Activated CD8-positive, alpha-beta memory T cell treated with anti-CD3 and anti-CD28 coated beads for 1 hour (primary cell): ENCODE measurements at places on chromosomes 6 and 20.

- no peak for DNase-seq
Measured at GRCh38 chr6:9332241-9332780, 897.0 kb upstream of the SLC35B3 start.

GRCh38 chr6:148855744-148856143 lies 108.9 kb downstream of the UST start:
- no peak for DNase-seq

DNA sequence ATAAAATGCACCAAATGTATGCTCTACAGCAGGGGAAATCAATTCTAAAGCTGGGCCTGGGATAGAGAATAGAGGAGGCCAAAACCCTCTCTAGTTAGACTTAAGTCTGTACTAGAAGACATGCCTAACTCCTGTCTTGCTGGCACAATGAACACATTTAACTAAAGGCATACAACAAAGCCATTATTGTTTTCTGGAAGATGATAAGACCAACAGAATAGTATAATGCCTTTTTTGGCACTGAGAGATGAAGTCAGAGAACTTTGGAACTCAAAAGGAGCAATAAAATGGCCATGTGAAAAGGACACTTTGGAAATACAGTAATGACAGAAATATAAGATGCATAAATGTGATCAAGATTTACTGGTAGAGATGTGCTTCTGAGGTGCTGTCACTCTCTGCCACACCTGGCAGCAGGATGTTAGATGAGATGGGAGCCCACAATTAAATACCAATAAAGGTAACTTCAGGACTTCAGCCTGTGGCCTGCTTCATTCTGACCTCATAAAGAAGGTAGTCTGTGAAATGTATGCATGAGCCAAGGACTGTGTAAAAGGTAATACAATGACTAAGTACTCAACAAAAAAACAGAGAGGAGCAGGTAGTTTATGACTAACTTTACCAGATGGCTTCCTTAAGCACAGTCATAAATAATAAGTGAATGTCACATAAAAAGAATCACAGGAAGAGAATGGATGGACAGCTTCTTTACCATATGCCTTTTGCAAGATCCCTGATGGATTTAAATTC lies 333.4 kb downstream of the BCKDHB start:
- no peak for DNase-seq

- DNase-seq = no peak
Measured at GRCh38 chr20:10558635-10559187, 115.1 kb downstream of the JAG1 start.

DNA sequence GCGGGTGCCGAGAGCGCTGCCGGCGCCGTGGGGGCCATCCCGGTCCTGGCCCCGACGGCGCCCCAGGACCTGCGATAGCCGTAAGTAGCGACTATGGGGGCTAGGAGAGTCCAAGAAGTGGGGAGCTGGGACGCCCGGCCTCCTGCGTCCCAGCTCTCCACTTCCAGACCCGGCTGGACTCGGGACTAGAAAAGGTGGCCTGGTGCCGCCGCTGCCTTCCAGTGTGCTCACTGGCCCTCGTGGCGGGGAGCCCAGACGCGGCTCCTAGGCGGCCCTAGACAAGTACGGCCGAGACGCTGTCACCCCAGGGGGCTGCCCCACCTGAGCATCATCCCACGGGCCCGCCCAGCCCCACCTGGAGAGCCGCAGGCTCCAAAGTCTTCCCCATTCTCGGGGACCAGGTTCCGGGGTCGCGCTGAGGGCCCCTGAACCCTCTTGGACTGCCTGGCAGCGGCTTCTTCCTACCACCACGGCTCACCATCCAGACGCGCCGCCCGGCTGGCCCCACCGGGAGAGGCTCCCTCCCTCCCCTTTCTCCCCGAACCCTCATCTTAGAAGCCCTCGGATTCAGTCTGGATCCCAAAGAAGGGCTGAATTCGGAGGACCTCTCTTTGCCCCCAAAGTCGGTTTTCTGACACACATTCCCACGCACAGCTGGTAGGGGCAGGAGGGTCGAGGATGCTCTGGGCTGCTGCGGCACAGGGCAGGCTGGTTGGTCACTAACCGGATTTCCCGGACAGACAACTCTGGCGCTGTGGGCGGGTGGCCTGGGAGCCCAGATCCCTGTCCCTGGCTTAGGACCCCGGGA lies 870 bp upstream of the MDFI start:
- DNase-seq = no peak

DNA sequence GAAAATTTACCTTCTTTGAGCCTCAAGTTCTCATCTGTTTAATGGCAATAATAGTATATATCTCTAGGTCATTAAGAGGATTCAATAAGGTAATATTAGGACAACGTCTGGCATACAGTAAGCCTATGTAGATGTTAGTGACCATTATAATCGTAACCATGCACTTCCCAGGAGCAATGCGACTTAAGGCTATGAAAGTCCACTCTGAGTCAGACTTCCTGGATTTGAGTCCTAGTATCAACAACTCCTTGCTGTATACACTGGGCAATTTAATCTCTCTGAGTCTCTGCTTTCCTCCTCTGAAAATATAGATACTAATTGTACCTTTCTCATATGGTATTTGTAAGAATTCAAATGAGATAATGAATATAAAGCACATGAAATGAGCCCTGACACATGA lies 168.1 kb upstream of the HDDC2 start:
- no peak for DNase-seq

- DNase-seq = no peak
Measured at GRCh38 chr6:157732007-157732406, 91.0 kb upstream of the SNX9 start.

GRCh38 chr20:34089655-34090345 lies 22.2 kb downstream of the EIF2S2 start:
- DNase-seq = no peak

- no peak for DNase-seq
Measured at GRCh38 chr6:166277892-166278578, 30.2 kb downstream of the PRR18 start.

DNA sequence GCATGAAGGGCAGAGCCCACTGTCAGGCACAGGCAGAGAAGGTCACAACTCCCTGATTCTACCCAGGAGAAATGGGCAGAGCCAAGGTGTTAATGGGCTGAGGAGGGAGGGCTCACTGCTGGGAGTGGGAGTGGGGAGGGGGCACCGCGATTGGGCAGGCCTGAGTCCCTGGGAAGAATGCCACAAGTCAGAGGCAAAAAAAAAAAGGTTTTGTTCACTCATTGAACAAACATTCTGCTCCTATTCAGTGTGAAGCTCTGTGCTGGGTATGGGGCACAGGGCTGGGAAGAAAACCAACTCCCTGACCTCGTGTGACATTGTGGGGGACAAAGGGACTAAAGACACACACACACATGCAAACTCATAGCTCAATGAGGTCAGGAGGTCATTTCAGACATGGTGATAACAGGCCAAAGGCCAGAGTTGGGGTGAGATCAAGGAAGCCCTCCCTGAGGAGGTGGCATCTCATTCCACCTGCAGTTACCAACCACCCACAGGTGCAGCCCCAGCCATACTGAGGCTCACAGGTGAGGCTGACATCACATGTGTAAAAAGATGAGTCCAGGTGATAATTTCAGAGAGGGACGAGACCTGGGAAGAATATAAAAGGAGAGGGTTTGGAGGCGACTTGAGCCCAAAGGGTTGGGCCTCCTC lies 3.2 kb upstream of the PMEPA1 start:
- no peak for DNase-seq

DNA sequence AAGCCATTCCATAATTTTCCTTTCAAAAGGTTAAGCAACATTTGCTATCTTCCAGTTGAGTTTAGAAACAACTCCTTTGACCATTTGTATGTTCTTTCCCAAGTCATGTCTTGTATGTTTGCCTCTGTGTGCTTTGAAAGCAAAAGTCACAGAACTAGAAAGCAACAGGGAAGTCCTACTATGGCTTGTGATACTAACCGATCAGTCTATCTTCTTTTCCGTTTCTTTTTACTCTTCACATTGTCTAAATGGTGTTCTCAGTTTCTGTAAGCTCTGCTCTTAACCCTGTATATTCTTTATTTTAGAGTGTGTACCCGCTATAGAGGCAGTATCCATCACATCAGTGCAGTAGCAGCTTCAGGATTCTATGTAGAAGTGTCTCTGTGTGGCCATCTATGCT lies 32.9 kb downstream of the TMEM244 start:
- no peak for DNase-seq

- no peak for DNase-seq
Measured at GRCh38 chr20:37522260-37523011, 1.4 kb downstream of the NNAT start.

- no peak for DNase-seq
Measured at GRCh38 chr6:102520966-102521365, 1127.5 kb downstream of the GRIK2 start.

DNA sequence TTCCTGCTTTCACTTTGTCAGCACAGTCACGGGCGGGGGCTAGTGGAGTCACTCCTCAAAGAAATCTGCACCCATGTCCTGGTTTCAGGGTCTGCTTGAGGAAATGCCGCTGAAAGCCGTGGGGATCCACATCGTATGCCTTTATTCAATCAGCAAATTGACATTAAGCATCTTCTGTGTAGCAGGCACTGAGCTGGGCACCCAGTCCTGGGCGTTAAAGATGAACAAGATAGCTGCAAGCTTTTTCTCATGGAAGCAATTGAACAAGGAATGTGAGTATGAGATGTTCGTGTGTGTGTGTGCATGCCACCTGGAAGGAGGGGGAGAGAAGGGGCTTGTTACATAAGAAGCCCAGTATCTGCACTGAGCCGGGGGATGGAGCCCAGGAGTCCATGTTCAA lies 243.9 kb downstream of the SMOC2 start:
- no peak for DNase-seq

- no peak for DNase-seq
Measured at GRCh38 chr6:149483334-149483725, 1.5 kb downstream of the ZC3H12D start.

GRCh38 chr20:38191654-38192053 lies 26.6 kb upstream of the TGM2 start:
- DNase-seq = no peak

- no peak for DNase-seq
Measured at GRCh38 chr6:130966344-130966980, 96.6 kb downstream of the EPB41L2 start.

GRCh38 chr20:62317167-62317655 lies 14.4 kb downstream of the ADRM1 start:
- DNase-seq = no peak

GRCh38 chr6:31363811-31364210 lies 6.8 kb upstream of the HLA-B start:
- no peak for DNase-seq

DNA sequence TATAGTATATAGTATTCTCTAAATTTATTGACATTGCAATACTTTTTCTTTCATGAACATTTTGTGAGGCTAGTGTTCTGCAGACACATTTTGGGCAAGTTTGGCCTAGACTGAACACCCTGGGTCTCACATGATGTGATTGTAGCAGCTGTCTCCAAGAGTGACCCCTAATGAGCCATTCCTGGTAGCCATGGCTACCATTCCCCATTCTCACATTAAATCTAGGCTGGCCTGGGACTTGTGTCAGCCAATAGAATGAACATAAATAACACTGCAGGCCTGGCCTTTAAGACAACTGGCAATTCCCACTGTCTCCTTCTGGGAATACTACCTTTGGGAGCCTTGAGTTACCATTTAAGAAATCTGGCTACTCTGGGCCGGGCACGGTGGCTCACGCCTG lies 38.0 kb upstream of the TASP1 start:
- DNase-seq = no peak

- no peak for DNase-seq
Measured at GRCh38 chr6:17931227-17931626, 56.2 kb downstream of the KIF13A start.

- DNase-seq = no peak
Measured at GRCh38 chr20:23071398-23071797, 14.7 kb downstream of the CD93 start.

- DNase-seq = no peak
Measured at GRCh38 chr6:161647234-161647633, 373.4 kb upstream of the AGPAT4 start.

DNA sequence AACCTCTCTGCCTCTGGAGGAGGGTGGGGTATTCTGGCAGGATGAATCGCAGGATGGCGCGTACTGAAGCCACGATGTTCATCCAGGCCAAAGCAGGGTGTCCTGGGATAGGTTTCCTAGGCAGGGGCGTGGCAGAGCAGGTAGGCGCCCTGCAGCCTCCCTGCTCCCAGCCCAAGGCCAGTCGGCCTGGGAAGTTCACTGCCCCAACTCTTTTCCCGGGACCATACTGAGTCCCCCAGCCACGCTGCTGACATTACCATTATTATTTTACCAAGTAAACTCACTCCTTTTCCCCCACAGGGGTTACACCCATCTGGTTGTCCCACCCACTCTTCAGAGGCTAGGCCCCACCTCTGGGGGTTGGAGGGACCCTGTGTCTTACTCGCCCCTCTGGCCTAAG lies 21.8 kb downstream of the SDCBP2 start:
- no peak for DNase-seq
